ENCODE measurements at places on chromosomes 7 and 10. TPM values are rescaled to one million over a fixed set of nuclear protein-coding genes. Genes with fewer than 3 reads are reported as not detected.

DNA sequence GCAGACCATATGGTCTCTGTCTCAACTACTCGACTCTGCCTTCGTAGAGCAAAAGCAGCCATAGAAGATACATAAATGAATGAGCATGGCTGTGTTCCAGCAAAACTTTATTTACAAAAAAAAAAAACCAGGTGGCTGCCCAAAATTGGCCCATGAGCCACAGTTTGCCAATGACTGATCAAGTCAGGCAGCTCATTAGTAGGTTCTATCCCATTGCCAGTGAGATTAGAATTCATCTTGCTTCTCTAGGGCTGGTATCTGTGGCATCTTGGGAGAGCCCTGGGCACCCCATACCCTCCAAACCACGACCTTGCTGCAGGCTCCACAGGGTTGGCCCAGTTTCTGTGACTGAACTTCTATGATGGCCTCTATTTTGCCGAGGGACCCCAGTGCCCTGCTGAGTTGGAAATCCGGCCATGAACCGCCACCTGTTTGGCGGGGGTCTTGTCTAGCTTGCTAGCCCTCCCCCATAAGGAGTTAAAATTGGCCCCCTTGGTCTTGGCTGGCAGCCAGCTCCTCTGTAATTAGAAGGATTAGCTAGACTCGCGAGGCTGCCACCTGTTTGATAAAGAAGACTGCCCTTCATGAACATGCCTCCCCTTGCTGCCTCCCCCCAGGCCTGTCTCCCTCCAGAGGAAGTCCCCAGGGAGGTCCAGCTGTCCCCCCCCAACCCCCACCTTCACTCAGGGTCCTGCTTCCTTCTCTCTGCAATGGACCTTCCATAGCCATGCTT lies 83.9 kb downstream of the CHN2 start:
- no peak for DNase-seq
- H3K27me3 ChIP-seq = no peaks in the 10 kb centered on the region
- H3K4me3 ChIP-seq = no peak overlapping the region
- H3K36me3 ChIP-seq = peaks cover 4% of the 10 kb centered on the region
- H3K4me1 ChIP-seq = peaks cover 63% of the 10 kb centered on the region

Gene TFEC
- not detected for total RNA-seq

Gene CYP3A5
- total RNA-seq = 1.7 TPM

Gene CLRN3
- total RNA-seq = not detected
